Daoy (cell line): ENCODE measurements at places on chromosomes 5 and 9.
A peak's percentile ranks its signal among the peaks of the same experiment; 100 is the strongest.

GRCh38 chr9:131144201-131144600, 18.8 kb downstream of the NUP214 start:
- DNase-seq, result no peak

DNA sequence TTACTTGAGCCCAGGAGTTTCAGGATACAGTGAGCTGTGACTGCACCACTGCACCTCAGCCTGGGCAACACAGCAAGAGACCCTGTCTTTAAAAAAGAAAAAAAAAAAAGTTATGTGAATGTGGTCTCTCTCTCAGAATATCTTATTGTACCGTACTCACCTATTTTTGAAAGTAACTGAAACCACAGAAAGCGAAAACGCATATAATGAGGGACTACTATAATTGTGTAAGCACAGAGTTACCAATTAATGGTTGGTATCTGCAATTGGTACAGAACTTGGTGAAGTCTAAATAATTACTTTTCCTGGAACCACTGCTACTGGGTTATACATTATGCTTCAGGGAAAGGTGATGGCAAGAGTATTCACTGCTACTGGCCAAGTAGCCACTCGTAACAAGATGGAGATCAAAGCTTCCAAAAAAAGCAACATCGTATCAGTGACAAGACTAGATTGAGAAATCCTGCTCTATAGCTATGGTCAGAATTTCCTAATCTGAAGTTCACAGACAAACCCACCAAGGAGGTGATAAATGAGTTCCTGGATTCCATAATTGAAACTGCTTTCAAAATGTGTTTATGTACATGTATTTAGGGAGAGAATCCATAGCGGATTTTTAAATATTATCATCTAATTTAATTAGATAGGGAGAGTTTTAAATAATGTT, 82.7 kb downstream of the NR6A1 start:
- no peak for DNase-seq

DNA sequence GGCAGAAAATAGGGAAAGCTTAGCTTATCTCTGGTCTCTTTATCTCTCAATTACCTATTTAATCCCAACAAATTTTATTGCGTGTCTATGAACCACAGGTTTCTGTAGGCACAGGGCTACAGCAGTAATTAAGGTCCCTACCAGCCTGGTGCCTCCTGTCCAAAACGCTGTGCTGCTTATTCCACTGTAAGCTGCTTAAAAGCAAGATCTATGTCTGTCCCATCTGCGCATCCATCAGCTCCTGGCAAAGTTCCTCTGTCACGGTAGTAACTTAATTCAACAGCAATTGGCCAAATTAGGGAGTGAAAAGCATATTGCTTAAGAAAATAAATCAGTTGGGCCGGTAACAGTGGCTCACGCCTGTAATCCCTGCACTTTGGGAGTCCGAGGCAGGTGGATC, 235.8 kb upstream of the VLDLR start:
- no peak for DNase-seq

DNA sequence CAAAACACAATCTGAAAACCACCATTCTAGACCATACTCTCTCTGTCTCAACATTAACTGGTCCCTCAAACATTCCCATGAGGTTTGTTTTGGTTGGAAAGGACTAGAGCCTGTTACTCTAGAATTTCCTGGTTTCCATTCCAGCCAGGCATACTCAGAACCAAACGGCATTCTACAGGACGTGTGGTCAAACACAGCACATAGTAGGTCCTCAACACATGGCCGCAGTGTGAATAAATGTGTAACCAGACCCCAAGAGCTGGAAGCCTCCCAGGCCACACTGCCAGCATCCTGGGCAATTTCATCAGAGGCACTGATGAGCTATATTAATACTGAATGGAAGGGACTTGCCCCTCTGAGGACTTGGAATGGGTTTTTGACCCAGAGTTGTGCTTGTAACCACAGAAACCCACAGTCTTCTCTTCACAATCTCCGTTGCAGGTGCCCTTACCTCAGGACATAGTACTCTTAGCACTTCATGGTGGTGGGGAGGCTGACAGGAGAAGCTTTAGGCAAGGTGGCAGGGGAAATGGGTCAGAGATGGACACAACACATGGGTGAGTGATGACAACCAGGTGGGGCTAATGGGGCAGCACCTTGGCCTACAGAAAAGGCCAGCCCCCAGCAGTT, 66.0 kb downstream of the ZNF366 start:
- peak; percentile 14 for DNase-seq

GRCh38 chr9:14706530-14707140, 13.4 kb upstream of the ZDHHC21 start:
- DNase-seq, result no peak

DNA sequence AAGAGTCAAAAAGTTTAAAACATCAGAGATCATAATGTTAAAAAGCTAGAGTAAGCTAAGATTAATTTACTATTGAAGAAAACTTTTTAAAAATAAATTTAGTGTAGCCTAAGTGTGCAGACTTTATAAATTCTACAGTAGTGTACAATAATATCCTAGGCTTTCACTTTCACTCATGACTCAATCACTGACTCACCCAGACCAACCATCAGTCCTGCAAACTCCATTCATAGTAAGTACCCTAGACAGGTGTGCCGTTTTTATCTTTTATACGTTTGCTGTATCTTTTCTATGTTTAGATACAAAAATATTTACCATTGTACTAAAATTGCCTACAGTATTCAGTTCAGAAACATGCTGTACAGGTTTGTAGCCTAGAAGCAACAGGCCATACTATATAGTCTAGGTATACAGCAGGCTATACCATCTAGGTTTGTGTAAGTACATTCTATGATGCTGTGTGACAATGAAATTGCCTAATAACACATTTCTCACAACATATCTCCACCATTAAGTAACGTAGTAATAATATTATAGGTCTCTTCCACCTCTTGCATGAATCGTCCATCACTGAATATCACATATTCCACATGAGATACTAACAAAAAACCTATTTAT, 59.2 kb downstream of the MEGF9 start:
- peak; percentile 61 for DNase-seq

GRCh38 chr5:174789596-174789995, 65.2 kb downstream of the MSX2 start:
- no peak for DNase-seq

- no peak for DNase-seq
Observed at GRCh38 chr9:11335011-11335410, 722.2 kb upstream of the PTPRD start.

DNA sequence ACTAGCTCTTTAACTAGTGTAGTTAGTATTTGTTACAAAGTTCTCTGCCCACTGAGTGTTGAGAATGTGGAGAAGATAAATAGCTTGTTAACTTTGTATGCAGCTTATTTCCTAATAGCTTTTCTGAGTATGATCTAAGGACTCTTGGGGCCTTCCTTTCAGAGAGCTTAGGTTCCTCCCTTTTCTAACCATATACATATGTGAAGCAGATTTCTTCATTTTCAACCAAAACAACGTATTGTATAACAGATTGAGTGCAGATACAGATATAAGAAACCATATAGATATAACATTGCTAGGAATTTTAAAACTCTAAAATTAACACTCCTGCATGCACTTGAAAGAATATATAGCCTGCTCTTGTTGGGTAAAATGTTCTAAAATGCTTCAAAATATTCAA, 70.4 kb downstream of the SCAMP1 start:
- DNase-seq, result no peak

DNA sequence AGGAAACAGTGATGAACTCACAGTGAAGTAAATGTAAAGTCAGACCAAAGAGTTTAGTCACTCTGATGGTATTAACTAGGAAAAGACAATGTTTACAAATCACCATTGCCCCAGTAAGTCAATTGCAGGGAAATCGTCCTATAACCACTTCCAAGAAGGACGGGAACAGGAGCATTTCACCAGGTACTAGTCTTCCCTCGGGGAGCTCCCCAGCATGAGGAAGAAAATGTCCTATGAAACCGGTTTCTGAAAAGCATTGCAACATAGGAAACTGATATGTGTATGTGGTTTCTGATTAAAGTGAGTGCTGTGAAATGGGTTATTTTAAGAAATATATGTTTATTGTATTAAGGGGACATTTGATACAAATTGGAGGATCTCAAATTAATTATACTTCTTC, 626.7 kb upstream of the ADAMTS16 start:
- DNase-seq, result peak; percentile 25

DNA sequence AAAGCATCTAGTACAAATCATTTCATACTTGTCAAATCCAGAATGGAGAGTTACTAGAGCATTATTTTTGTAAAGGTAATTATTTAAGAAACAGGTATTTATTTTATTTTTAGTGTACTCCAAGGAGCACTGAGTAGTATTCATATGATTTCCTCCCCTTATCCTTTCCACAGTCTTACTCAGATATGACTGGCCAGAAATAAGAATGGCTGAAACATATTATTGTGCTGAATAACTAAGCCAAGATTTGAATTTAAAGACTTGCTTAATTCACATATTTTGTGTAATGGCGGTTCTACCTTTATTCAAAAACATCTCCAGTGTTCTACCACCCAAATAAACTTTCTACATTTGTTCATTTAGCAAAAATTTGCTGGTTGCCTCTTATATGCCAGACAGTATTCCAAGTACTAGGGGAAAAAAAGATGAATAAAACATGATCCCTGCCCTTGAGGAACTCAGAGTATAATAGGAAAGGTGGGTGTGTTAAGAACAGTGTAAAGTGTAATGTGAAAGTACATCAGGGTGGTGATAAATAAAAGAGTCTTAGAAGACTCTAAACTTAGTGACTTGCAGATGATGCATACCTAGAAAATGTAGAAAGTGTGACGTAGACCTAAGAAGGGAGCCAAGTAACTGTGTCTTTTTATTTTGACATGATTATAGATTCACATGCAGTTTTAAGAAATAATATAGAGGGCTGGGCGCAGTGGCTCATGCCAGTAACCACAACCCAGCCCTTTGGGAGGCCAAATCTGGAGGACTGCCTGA, 110.4 kb upstream of the GRHPR start:
- no peak for DNase-seq

DNA sequence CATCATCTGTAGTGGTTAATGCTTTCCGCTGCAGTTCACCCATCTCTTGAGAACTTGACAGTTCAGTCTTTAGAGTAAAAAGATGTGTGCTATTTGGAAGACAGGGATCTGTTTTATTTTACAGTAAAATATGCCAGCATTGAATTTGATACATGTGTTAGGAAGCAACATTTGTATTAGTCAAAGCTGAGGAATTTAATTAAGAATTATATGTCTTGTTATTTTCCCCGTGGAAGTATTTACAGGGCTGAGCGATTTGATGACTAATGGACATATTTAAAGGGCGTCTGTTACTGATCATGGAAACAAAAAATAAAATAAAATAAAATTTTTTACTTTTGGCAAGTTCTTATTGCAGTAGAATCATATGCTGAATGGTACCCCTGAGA, 101.3 kb downstream of the PAM start:
- no peak for DNase-seq

DNA sequence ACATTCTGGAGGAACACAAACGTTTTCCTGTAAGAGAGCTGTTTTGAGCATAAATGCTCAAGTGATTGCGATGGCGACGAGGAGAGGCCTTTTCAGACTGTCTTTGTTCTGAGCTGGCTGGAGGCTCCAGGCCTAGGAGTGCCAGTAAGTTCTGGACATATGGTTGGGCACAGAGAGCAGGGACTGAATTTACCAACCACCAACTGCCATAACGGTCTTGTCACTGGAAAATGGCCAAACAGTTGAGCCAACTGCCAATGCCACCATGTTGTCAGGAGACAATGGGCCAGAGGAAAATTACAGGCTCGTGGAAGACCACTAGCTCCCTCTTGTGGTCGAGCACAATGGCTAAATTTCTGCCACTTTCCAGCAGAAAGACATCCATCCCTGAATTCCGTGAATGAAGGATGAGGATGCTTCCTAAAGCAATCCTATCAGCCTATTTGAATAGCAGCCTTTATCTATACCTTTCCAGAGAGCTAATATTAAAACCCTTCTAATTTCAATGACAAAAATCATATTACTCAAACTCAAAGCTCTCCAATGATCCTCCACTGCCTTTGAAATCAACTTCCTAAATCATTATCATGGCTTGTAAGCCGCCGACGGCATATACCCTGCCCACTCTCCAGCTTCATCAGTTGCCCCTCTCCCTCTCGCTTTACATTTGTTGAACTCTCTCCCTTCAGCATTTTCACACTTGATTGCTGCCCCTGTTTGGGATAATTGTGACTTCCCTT, 66.9 kb upstream of the GLIS3 start:
- peak; percentile 81 for DNase-seq

GRCh38 chr9:4101667-4102066, 198.2 kb downstream of the GLIS3 start:
- no peak for DNase-seq

- DNase-seq, result no peak
Observed at GRCh38 chr9:116223926-116224325, 70.3 kb downstream of the PAPPA start.

- DNase-seq, result peak; percentile 89
Observed at GRCh38 chr5:74895906-74896305, 29.7 kb upstream of the FAM169A start.

DNA sequence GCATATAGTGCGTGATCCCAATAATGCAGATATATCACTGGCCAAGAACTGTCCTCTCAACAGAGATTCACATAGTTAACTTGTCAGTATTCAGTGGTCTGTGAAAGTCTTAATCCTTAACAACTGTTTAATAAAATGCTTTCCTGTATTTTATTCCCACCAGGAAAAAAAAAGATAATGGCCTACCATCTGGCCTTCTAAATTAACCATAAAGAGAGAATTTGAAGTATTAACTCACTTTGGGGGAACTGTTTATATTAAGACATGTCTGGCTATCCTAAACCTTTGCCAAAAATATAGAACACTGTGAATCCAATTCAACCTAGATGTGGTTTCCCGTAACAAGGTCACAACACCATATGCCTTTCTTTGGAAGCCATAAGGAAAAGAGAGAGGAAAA, 818 bp upstream of the FREM1 start:
- no peak for DNase-seq

DNA sequence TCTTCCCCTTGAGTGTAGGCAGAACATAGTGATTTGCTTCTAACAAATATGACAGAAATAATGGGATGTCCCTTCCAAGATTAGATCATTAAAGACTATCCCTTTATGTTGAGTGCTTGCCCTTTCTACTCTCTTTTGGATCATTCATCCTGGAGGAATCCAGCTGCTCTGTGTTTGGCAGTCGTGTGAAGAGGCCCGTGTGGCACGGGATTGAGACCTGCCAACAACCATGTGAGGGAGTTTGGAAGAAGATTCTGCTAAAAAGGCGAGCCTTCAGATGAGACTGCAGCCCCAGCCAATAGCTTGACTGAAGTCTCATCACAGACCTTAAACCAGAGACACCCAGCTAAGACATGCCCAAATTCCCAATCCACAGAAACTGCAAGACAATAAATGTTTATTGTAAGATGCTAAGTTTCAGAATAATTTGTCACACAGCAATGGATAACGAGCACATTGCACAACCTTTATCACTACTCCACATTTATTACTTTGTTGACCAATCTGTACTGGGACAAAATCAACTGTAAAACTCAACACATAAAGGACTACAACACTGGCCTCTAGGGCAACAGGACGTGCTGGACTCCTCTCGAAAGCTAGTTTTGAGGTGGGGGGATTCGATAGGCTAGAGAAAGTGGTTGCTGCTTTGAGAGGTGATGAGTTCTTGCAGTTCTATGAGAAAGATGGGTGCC, 42.8 kb downstream of the ANGPTL2 start:
- DNase-seq, result no peak
